ENCODE measurements at places on chromosomes 11 and 22.
A peak's percentile ranks its signal among the peaks of the same experiment; 100 is the strongest.

- no peak for DNase-seq
These were observed 71.4 kb downstream of the FANCF start for GRCh38 chr11:22554221-22554620.

- no peak for DNase-seq
These were observed 48.2 kb upstream of the CREB3L1 start for GRCh38 chr11:46229230-46229629.

GRCh38 chr11:27281276-27281675 is 81.7 kb downstream of the CCDC34 start:
- DNase-seq: no peak

DNA sequence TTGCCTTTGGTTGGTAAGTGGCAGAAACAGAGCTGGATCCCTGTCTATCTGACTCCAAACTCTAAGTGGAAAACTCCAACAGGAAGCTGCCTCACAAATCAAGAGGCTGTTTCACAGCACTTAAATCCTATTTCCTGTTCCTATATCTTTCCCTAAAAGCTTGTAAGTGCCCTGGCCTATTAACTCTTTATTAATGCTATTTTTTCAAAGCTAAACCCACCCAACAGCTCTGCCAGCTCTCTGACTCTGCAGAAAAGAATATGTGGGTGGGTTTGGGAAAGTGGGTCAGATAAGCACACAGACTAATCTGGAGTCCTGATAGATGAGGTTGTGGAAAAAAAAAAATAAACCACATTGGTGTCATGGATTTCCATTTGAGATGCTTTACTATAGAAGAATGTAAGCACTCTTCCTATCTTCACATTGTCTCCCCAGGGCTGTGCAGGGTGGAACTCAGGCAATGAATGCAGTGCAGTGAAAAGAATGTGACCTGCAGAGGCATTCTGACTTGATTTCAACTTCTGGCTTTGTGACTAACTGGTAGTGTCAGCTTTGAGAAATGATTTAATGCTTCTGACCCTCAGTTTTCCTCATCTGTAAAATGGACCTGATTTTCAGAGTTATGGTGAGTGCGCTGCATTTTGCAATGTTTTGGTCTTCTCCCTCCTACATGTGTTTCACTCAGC is 125.6 kb downstream of the AASDHPPT start:
- no peak for DNase-seq

DNA sequence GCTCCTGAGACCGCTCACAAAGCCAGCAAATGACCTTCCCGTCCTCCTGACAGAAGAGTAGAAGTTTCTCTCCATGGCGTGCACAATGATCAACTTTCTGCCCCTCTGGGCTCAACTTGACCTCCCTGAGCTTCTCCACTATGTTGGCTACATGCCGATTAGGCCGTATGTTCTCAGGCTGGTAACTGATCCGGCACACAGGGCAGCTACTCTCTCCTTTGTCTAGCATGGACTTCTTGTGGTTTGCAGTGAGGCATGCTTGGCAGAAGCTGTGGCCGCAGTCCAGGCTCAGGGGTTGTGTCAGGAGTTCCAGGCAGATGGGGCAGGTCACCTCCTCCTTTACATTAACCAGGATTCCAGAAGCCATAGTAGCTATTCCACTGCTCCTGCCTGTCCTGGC is 5.1 kb downstream of the TRIM5 start:
- no peak for DNase-seq

- no peak for DNase-seq
These were observed 1.1 kb upstream of the APOBEC3F start for GRCh38 chr22:39039306-39040126.

DNA sequence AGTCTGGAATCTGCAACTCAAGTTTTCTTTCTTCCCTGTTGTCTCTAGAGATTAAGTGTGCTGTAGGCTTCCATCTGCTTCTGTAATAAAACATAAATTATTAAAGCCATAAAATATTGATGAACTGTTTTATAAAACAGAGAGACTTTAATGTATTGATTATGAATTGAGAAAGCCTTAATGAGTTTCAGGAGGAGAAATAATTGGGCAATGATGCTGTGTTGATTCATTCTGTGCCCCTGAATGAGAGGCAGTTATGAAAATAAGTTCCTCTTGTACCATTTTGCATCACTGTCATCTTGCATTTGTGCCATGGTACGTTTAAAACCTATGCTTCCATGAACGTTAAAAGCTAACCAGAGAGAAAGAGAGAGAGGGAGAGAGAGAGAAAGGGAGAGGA is 194.1 kb upstream of the LARGE1 start:
- no peak for DNase-seq

- DNase-seq: peak; percentile 82
These were observed 2.4 kb downstream of the FADS1 start for GRCh38 chr11:61814247-61814957.

DNA sequence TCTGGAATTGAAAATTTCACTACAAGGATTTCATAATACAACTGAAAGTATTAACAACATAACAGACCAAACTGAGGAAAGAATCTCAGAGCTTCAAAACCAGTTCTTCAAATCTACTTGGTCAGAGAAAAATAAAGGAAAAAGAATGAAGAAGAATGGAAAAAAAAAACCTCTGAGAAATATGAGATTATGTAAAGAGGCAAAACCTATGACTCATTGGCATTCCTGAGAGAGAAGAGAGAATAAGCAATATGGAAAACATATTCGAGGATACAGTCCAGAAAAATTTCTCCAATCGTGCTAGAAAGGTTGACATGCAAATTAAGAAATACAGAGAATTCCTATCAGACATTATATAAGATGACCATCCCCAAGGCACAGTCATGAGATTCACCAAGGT is 23.4 kb upstream of the GPR83 start:
- no peak for DNase-seq

- DNase-seq: peak; percentile 78
These were observed 4.4 kb downstream of the INS start for GRCh38 chr11:2156416-2157182.

DNA sequence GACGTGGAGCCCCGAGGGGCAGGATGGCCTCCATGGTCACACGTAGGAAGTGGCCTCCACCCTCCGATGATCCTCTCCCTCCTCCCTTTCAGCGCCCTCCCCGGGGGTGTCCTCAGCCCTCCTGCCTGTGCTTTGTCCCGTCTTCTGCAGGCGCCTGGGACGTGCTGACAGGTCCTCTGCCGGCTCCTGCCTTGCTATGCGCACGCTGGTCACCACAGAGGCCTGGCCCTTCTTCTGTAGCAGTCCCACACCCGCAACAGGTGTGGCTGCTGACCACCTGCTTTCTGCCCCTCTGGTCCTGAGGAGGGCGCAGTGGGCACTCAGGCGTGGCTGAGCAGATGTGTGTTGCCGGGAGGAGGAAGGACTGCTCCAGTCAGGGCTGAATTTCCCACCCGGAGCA is 27.7 kb upstream of the PPP6R3 start:
- no peak for DNase-seq

DNA sequence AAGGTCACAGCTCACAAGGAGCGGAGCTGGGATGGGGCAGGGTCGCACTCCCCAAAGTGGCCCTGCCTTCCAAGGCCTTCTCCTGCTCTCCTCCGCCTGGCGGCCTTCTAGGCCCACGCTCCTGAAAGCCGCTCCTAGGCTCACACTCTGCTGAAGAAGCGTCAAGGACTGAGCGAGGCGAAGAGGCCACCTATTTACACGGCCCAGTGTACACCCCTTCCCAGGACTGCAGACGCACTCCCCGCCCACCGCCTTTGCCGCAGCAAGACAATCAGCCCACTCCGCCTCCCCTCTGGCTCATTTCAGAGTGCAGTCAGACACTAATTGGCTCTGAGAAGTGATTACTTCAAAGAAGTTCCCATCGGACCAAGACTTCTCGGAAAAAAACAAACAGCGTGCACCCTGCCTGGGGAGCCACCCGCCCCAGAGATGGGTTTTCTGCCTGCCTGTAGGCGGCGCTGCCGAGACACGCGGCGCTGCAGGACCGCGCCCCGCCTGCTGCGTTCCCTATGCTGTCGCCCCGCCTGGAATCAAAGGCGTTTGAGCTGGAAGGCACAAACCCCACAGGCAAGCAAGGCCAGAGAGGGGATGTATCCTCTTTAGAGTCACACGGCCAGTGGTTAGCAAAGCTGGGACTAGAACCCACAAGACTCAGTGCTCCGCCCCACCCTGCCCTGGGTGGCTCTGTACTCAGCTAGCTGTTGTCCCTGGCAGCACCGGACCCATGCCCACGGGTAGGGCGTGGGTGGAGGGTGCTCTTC is 414.8 kb downstream of the BUD13 start:
- no peak for DNase-seq

DNA sequence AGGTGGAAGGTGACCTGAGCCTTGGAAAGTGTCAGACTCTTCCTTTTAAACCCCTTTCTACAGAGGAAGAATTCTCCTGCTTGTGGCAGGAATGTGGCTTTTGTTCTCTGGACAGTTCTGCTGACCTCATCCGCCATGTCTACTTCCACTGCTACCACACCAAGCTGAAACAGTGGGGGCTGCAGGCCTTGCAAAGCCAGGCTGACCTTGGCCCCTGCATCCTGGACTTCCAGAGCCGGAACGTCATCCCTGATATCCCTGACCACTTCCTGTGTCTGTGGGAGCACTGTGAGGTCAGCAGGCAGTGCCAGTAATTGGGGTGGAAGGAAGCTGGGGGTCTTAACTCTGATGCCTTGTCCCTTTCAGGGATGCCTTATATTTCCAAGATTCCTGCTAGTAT is 9.3 kb downstream of the HINFP start:
- no peak for DNase-seq

All from NCI-H1417 (cell line).